T-helper 17 cell (primary cell): ENCODE measurements at places on chromosomes 16 and 17.

GRCh38 chr16:25570131-25570530 lies 121.6 kb upstream of the HS3ST4 start:
- H3K4me3 ChIP-seq: no peak overlapping the region
- H3K4me1 ChIP-seq: no peaks in the 10 kb centered on the region
- no peaks in the 10 kb centered on the region for H3K36me3 ChIP-seq
- DNase-seq: no peak
- peaks cover 16% of the 10 kb centered on the region for H3K27me3 ChIP-seq

- H3K27ac ChIP-seq: peak overlapping the region; percentile 8
- no peaks in the 10 kb centered on the region for H3K27me3 ChIP-seq
- no peaks in the 10 kb centered on the region for H3K36me3 ChIP-seq
- no peak overlapping the region for H3K4me3 ChIP-seq
- peaks cover 2% of the 10 kb centered on the region for H3K4me1 ChIP-seq
Measured at GRCh38 chr16:58031016-58031800, 5.7 kb downstream of the MMP15 start.

- no peak overlapping the region for H3K4me3 ChIP-seq
- peaks cover 28% of the 10 kb centered on the region for H3K27me3 ChIP-seq
- H3K27ac ChIP-seq: no peak overlapping the region
- H3K36me3 ChIP-seq: no peaks in the 10 kb centered on the region
Measured at GRCh38 chr17:54903375-54903774, 2.7 kb downstream of the TOM1L1 start.

- H3K27me3 ChIP-seq: peaks cover 13% of the 10 kb centered on the region
- H3K4me3 ChIP-seq: no peak overlapping the region
- DNase-seq: no peak
- H3K27ac ChIP-seq: no peak overlapping the region
Measured at GRCh38 chr17:41428591-41429291, 4.4 kb upstream of the KRT37 start.

DNA sequence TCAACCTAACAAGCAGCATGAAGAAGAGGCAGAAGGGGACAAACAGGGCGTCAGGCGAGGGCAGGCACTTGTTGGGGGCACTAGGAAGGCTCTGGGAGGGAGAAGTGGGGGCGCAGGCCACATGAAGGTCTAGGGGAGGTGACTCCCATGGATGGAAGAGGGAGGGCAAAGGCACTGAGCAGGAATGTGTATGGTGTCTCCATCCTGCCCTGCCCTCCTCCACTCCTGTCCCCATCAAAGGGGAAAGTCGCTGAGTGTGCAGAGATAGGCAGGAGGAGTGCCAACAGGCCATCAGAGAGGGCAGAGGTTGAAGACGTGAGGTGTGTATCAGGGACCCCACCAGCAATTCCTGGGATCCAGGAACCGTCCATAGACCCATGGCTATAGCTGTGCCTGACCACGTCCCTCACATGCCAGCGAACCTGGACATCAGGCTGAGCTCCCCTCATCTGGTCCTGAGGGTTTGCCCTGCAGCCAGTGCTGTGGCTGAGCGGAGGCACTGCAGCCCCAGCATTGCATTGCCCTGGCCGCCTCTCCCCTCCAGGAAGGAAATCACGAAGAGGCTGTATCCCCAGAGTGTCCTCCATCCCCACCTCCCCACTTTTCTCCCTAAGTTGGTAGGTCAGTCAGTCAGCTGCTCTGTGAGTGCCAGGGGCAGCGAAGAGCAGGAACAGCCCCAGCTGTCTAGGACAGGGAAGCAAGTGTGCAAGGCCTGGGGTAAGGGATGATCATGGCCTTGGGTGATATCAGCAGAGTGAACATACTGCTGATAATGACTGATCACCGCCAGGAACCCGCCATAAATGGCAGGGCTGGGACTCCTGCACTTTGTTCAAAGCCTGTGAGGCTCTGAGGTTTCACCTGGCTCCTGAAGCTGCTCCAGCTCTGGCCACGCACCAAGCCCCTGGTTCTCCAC lies 6.2 kb upstream of the CYB561 start:
- no peaks in the 10 kb centered on the region for H3K27me3 ChIP-seq
- DNase-seq: no peak
- H3K36me3 ChIP-seq: no peaks in the 10 kb centered on the region
- no peak overlapping the region for H3K27ac ChIP-seq
